ENCODE measurements at places on chromosomes 11 and 22.

- H3K4me3 ChIP-seq = no peak overlapping the region
- DNase-seq = no peak
- H3K36me3 ChIP-seq = peaks cover 5% of the 10 kb centered on the region
- H3K4me1 ChIP-seq = peaks cover 3% of the 10 kb centered on the region
- no peak overlapping the region for H3K27ac ChIP-seq
- no peaks in the 10 kb centered on the region for H3K27me3 ChIP-seq
Observed at GRCh38 chr11:4050138-4050537, 44.5 kb upstream of the RRM1 start.

- H3K27me3 ChIP-seq = no peaks in the 10 kb centered on the region
- DNase-seq = no peak
- no peak overlapping the region for H3K27ac ChIP-seq
Observed at GRCh38 chr22:28466399-28466798, 213.2 kb downstream of the TTC28 start.

- no peak overlapping the region for H3K27ac ChIP-seq
- peaks cover 18% of the 10 kb centered on the region for H3K36me3 ChIP-seq
- H3K4me3 ChIP-seq = no peak overlapping the region
- H3K27me3 ChIP-seq = no peaks in the 10 kb centered on the region
- no peak for DNase-seq
Observed at GRCh38 chr11:76094740-76095139, 111.6 kb downstream of the WNT11 start.

DNA sequence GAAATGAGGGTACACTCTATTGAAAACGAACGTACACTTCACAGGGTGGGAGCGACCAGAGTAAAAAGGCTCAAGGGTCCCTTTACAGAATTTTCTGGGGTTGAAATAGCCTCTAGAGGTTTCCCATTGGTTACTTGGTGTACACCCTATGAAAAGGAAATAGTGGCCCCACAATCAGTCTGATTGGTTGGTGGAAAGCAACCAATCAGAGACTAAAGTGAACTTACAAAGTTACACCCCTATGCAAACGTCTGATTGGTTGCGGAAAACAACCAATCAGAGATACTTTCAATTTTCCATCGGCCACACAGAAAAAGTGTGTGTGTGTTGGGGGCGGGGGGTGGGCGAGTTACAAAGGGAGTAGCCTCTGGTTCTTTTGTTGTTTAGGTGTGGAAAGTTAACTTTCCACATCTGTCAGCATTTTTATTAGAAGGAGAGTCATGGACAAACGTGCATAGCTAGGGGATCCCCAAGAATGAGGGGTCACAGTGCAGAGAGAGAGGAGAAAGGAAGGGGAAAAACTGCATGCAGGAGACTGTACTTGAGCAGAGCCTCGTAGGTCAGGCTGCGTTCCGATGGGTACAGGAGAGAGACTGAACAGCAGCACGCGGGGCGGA is 1152.1 kb downstream of the TBC1D22A start:
- no peaks in the 10 kb centered on the region for H3K4me1 ChIP-seq
- no peaks in the 10 kb centered on the region for H3K27me3 ChIP-seq
- no peak overlapping the region for H3K27ac ChIP-seq
- no peak for DNase-seq
- H3K36me3 ChIP-seq = no peaks in the 10 kb centered on the region
